Tibial nerve (tissue), 4 donors: ENCODE measurements at places on chromosomes 12 and 14. TPM values are rescaled to one million over a fixed set of nuclear protein-coding genes. Genes with fewer than 3 reads are reported as not detected.

The GUCY2C gene
- not detected for total RNA-seq

- no peak for DNase-seq
Measured at GRCh38 chr12:49089821-49090773, 4.5 kb downstream of the DHH start.

GRCh38 chr14:95664546-95664945 lies 21.7 kb upstream of the TCL1B start:
- no peak for DNase-seq

DNA sequence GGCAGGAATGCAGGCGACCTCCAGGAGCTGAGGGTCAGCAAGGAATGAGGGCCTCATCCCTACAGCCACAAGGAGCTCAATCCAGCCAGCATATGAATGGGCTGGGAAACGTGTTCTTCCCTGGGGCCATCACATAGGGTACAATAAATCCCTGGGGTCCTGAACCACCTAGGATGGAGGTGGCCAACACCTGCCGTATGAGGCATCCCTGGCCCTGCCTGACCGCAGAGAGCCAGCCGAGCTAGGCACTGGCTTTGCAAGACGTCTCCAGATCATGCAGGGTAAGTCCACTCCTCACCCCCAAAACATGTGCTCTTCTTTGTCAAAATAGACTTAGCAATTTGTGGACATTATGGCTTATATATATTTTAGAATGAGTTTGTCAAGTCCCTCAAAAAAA lies 303.7 kb upstream of the DIO3 start:
- no peak for DNase-seq

GRCh38 chr12:3713483-3713882 lies 39.4 kb downstream of the CRACR2A start:
- DNase-seq: no peak

DNA sequence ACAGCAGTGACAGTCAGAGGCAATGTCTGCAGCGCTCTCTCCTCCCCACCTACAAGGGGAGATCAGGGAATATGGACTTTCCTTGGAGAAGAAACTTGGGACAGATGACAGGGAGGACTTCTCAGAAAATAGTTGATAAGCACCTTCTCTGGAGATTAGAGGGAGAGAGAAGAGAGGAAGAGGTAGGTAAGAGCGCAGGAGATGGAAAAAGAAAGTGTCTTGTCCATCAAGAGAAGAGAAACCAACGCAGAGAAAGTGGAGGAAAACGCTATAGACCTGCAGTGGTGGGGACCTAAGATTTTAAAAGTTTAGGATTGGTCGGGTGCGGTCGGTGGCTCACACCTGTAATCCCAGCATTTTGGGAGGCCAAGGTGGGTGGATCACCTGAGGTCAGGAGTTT lies 15.5 kb upstream of the SMUG1 start:
- no peak for DNase-seq

DNA sequence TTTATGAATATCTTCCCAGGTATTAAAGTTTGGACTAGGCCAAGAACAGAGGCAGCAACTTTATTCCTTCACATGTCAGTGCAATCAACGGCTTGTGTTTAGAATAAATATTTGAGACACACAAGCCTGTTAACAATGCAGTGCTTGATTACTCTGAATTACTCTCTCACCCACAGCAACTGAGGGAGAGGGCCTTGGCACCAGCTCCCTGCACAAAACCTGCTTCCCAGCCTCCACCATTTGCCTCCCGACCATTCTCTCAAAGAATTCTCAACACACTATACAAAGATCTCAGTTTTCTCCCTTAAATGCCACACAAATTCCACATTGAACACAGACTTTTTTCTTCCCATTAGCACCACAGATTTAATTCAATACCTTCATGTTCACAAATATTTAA lies 77.0 kb downstream of the STON2 start:
- no peak for DNase-seq

DNA sequence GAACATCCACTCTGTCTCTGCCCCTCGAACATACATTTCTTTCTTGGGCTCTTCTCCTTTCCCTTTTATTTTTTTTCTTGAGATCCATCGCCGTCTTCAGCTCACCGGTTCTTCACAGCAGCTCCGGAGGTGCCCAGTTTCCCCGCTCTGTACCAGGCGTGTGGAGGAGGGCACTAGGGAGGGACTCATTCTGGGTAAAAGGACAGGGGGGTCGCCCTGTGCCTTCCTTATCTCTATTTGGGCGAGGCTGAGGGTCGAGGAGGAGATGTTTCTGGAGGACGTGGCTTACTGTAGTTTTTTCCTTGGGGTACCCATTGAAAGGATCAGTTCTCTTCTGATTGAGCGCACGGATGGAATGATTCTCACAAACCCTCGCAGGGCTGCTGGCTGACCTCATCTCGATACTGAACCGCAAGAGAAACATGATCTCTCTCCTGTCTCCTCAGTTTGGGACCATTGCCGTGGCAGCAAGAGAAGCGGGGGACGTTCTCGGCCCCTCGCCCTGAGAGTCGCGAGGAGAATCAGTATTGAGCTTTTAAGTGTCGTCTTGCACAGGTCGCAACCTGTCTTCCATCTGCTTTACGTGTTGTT lies 386 bp downstream of the LIN52 start:
- no peak for DNase-seq

The CCDC177 gene
- not detected for total RNA-seq

- no peak for DNase-seq
Measured at GRCh38 chr12:111426344-111427185, 20.8 kb downstream of the SH2B3 start.

DNA sequence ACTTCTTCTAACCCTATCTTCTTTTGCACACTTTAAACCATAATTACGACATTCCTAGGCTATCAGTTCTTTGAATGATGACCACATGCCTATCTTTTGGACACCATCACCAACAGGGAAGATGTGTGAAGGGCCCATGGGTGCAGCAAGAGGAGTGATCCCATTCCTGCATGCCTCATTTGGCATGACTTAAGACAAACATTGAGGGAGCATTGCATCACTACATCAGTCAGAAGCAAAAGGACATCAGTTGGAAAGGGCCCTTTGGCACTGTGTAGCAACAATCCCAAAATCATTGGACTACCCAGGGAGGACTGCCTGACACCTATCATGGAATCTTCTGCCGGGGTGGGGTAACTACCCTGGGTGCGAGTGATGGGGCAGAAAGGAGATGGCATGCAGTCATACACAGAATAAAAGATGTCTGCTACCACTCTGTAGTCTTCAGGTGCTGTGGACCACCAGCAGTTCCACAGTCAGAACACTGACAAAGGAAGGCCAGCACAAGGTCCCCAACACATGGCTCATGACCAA lies 10.7 kb upstream of the TMBIM6 start:
- no peak for DNase-seq

DNA sequence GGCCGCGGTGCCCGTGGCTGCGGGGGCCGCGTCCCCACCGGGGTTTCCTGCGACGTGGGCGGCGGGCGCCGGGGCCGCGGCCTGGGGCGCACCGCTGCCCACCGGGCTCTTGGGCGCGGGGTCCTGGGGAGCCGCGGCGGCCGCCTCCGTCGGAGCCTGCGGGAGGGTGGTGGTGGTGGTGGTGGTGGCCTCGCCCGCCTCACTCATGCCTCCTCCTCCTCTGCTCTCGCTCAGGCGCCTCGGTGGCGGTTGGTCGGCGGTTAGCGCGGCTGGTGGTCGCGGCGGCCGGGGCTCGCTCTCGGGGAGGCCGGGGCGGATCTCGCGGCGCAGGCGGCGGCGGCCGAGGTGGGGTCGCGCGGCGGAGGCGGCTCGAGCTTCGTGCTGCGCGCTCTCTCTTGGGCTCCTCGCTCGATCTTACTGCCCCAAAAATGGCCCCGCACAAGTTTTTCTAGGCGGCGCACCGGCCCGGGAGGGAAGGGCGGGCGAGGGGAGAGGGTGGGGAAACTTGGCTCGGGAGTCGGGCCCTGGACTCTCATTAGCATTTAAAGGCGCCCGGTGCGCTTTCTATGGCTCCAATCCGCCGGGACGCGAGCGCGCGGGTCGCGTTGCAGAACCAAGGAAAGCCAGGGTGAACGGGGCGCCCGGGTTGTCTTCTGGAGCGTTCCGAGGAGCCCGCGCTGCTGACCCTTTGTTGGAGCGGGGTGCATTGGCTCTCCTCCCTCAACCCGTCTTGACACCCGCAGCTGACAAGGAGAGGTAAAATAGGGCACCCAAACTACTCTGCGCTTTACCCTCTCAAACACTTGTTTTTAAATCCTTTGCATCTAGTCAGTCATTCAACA lies at the start of gene YBX3:
Gene YBX3 (minus strand): TSS at position 419 of the 842 bp plus-strand sequence. CDS start 212 bp downstream, at position 207.
- peak; percentile 86 for DNase-seq

DNA sequence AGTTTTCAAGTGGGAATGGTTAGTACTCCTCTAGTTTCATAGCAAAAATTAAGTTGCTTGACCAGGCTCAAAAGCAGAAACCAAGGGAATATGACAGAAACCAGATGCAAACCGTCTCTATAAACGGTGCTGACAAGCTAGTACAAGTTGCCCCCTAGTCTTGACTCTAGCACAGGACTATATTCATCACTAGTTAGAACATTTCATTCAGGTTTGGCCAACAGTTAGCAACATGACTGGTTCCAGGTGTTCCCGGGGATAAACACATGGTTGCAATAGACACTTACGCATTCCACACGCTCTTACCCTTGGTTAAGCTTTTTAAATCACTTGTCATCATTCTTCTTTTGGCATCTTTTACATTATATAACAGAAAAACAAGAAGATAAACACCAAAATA lies 103.6 kb downstream of the SCFD1 start:
- DNase-seq: no peak

- no peak for DNase-seq
Measured at GRCh38 chr14:71011479-71011878, 104.2 kb downstream of the PCNX1 start.

DNA sequence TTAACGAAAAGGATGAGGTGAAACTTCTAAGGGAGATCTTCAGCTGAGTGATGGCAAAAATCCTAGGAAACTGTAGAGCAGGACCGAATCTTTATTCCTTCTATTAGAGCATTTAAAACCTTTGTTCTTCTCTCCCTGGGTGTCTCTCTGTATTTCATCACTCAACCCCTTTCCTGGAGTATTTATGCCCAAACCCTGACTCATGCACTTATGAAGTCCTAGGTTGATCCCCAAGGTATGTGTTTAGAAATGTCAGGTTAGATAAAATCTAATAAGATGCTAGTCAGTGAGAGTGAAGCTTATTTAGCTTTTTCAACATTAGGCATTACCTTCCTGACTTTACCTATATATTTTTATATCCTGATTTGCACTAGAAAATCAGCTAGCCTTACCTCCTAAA lies 239.8 kb upstream of the NPAS3 start:
- no peak for DNase-seq

The TEAD4 gene
- total RNA-seq: 34.2 TPM

DNA sequence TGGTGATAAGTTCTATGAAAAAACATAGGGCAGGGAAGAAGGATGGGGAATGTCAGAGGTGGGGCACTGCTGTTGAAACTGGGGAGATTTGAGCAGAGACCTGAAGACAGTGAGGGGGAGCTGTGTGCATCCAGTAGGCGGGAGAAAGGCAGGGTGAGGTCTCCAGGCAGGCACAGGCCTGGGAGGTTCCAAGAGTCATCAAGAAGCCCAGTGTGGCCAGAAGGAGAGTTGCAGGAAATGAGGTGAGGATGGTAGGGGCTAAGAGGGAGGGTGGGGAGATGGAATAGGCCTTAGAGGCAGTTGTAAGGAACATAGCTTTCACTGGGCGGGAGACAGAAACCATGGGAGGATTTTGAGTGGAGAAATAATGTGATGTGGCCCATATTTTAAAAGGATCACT lies 341.8 kb downstream of the GLT1D1 start:
- no peak for DNase-seq

DNA sequence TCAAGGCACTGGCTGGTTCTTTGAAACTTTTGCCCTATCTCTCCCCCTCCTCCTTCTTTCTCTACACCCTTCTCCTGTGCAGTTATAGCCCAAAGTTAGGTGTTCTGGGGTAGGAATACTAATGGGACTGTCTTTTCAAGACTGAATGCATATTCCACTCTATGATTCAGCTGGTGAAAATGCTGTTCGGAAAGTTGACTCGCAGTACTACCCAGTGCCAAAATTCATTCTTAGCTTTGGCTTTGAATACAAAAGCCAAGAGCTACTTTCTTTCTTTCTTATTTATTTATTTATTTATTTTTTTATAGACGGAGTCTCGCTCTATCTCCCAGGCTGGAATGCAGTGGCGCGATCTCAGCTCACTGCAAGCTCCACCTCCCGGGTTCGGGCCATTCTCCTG lies 249.2 kb downstream of the ETNK1 start:
- no peak for DNase-seq

The RNASE1 gene
- 362 TPM for total RNA-seq

DNA sequence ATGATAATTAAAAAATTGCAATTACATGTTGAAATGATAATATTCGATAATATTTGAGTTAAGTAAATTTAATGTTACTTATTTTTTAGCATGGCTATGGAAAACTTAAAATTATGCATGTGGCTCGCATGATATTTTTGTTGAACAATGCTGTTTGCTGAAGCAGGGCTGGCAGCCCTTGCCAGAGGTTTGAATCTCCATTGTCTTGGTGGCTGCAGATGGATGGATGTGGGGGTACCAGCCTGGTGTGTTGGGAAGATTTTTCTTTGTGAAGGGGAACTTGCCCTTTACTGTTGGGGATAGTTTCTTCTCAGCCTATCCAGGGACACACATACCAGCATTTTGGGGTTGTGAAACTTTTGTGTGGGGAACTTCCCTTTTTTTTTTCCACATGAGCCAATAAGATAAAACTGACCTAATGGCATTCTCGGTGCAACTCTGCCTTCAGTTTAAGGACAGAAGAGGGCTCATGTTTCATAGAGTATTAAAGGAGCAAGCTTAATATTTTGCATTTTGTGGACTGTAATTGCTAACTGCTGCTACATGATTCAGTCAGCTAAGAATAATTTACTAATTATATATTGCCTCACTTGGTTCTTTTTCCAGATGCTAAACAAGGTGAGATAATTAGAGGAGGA lies 8.8 kb downstream of the RASSF3 start:
- no peak for DNase-seq

The GALNT6 gene
- 1.0 TPM for total RNA-seq

GRCh38 chr14:65321370-65321875 lies 91.1 kb upstream of the FUT8 start:
- no peak for DNase-seq

The SPTB gene
- total RNA-seq: 12.6 TPM

DNA sequence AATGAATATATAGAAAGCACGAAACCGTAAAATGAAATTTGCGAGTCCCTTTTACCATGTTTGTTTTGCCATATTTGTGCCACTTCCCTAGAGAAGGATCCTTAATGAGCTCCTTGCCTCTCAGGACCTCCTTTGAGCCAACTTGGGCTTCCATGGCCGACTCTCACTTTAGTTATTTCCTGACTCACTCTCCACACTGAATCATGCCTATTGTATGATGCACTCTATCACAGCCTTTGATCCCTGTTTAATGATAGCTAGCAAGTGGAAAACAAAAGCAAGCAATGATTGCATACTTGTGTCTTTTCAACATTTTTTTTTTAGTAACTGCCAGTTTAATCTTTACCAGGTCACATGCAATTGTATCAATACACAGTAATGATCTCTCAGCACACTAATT lies 153.2 kb downstream of the CCER1 start:
- no peak for DNase-seq
